ENCODE measurements at places on chromosomes 11 and 22.

GRCh38 chr11:1048375-1049070 lies 12.0 kb upstream of the MUC6 start:
- no peak for DNase-seq

DNA sequence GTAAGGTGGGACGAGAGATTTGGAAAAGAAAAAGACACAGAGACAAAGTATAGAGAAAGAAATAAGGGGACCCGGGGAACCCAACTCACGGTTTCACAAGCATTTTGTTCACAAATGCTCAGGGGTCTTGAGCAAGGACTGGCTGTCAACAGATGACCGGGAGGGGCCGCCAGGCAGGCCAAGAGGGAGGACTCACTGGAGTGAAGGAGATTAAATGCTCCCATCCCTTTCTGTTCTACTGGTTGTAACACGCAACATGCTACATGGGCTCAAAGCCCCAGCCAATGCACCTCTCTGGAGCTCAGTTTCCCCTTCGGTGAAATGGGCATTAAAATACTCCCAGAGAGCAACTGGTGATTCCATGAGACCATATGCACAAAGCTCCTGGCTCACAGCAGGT lies 13.4 kb downstream of the SHANK2 start:
- no peak for DNase-seq

DNA sequence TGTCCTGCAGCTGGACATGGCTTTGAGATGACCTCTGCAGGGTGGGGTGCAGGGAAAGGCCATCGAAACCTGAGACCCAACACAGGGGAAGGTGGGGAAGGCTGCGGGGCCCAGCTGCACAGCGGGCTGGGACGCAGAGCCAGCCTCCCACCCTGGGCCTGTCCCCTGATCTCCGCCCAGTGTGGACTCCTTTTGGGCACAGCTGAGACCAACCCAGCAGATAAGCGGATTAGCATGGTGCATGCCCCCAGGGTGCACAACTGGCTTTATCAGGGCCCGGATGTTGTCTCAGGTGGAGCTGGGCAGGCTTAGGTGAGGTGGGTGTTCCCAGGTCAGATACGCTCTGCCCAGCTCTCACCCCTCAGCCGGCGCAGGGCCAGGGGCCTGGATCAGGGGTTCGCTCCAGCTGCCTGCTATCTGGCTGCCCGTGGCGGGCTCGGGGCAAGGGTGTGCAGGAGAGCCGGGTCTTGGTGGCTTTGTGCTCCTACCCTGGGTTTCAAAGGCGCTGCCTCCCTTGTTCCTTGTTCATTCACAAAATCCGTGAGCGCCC lies 28.1 kb upstream of the MUC5AC start:
- no peak for DNase-seq

DNA sequence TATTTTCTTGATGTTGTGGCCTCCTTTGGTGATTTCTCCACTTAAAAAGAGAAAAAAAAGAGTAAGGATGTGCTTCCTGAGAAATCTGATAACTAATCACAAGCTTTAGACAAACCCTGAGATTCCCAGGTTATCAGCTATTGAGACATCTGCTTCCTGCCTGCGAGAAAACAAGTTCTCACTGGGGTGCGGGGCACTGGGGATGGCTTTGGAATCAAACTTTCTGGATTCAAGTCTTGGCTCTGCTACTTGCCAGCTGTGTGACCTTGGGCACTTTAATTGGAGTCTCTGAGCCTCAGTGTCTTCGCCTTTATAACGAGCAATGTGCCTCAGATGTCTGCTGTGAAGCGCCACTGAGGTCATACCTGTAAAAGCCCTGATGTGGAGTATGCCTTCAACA lies 152.5 kb upstream of the NAV2 start:
- DNase-seq, result no peak

- DNase-seq, result peak; percentile 87
These were observed 615 bp downstream of the ANO5 start for GRCh38 chr11:22193348-22194051.

GRCh38 chr11:117993988-117994745 lies 8.0 kb downstream of the IL10RA start:
- no peak for DNase-seq

- DNase-seq, result no peak
These were observed 691.6 kb upstream of the ANO5 start for GRCh38 chr11:21501245-21501644.

All from NCI-H526 treated with DMSO at 0.1 percent for 48 hours (cell line).